ENCODE measurements at places on chromosomes 3 and 15.

- DNase-seq = no peak
Measured at GRCh38 chr15:94004697-94005096, 226.7 kb upstream of the MCTP2 start.

DNA sequence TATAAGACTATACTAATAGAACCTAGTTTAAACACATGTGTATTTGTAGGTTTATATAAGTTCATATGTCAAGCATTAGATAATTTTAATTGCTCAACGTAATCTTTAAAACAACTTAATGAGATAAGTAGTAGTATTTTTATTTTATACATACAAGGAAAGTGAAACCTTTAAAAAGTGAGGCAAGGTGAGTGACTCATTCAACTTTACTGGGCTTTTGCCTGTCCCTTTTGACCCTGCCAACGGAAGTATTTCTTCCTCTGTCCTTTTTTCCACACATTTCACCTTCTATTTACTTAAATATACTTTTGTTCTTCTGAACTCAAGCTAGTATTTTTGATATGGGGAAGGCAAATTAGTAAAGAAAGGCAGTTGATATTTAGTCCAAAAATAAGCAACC lies 78.5 kb downstream of the KBTBD8 start:
- no peak for DNase-seq

DNA sequence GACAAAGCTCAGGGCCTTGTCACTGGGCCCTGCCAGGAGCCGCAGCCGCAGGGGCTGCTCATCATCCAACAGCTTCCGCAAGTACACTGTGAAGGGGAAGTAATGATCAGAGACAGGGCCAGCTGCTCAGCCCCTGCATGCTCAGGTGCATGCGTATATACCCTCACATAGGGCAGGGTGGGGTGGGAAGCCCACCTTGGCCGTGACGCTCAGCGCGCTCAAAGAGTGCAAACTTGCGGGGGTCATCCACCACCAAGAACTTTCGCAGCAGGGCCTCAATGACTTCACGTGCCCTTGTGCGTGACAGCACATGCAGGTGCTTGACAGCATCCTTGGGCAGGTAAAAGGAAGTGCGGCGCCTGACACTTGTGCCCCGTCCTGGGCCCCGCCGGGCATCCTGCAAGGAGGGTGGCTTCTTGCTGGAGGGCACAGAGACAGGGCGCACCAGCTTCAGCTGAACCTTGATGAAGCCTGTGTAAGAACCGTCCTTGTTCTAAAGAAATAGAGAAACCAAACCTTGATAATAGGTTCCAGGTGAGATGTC lies 3.4 kb upstream of the TUSC2 start:
- DNase-seq = no peak

DNA sequence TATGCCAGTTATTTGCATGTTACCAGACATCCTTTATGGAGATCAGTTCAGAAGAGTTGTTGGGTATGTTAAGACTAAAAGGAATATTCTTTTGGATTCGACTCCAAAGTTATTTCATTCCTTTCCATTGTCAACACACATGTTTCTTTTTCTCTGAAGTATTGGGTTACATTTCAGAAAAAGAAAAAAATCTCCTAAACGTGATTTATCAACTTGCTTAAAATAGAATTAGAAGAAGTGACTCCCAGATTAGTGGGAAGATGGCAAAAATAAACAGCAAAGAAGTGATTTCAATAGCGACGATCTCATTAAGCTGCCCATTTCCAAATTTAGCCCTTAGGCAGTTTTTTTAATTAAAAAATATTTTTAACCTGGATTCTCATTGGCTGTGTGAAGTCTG lies 85.4 kb downstream of the TIGIT start:
- DNase-seq = no peak

- no peak for DNase-seq
Measured at GRCh38 chr15:85825719-85826118, 31.0 kb upstream of the KLHL25 start.

- DNase-seq = no peak
Measured at GRCh38 chr3:106629215-106629832, 747.9 kb upstream of the CCDC54 start.

- DNase-seq = no peak
Measured at GRCh38 chr15:77025083-77025901, 30.4 kb downstream of the PSTPIP1 start.

DNA sequence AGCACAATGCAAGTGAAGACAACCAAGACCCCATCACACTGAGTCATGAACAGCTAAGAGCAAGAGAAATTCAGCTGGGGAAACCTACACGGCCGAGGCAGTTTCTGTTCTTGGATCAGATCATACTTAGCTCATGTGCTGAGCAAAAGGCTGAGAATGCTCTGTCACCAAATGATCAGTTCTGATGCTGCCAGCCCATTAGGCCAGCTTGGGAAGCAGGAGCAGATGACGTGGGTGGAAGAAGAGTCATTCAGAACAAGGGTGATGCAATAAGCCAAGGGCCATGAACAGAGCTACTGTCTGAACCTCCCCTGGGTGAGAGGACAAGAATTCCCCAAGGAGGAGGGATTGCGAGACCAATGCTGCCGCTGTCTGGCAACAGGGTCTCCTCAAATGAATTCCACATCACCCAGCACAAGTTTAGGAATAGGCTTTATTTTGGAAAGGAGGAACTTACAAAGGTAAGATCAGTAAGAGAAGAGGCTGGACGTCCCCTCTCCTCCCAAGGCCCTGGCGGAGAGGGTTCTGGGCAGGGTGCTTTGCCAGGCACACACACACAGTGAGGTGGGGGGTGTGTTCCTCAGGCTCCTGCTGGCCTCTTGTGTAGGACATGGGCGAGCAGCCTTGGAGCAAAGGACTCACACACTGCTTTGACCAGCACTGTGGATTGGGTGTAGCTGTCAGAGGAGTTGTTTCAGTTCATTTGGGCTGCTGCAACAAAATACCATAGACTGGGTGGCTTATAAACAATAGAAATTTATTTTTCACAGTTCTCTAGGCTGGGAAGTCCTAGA lies 65.6 kb upstream of the CTXND1 start:
- no peak for DNase-seq

GRCh38 chr3:80770106-80771074 lies 991.1 kb downstream of the GBE1 start:
- DNase-seq = no peak

DNA sequence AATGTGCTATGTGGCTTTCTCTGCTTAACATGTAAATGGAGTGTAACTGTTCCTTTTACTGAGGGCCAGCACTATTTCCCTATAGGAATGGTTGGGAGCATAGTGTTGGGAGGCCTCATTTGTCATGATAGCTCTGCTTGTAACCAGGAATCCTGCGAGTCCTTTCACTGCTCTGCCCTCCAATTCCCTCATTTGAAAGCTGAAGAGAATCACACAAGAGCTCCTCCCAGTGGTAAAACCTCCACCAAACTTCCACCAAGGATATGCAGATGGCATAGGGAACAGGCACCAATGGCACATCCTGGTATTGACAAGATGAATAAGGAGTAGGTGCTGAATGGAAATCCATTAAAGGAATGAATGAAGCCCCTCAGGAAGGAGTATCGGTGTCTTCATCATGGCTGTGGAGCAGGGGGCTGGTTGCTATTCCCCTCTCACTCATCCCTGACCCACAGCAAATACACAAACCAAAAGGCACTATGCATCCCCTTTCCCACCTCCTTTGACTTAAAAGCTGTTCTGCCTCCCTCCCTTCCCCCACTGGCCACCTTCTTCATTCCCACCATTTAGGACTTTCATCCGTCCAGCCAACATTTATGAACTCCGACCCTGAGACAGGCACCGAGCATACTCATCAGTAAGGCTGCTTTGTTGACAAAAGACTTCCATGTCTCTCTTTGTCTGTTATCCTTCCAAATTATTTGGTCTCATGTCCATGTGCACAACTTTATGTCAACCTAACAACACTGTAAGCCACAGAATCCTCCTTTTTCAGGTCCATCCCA lies 560.8 kb downstream of the FOXP1 start:
- no peak for DNase-seq

GRCh38 chr3:194083637-194084224 lies 52.2 kb upstream of the HES1 start:
- DNase-seq = no peak

- peak; percentile 65 for DNase-seq
Measured at GRCh38 chr15:90097475-90097874, 4.8 kb downstream of the IDH2 start.

GRCh38 chr3:23987356-23987755 lies 42.3 kb downstream of the NR1D2 start:
- no peak for DNase-seq

DNA sequence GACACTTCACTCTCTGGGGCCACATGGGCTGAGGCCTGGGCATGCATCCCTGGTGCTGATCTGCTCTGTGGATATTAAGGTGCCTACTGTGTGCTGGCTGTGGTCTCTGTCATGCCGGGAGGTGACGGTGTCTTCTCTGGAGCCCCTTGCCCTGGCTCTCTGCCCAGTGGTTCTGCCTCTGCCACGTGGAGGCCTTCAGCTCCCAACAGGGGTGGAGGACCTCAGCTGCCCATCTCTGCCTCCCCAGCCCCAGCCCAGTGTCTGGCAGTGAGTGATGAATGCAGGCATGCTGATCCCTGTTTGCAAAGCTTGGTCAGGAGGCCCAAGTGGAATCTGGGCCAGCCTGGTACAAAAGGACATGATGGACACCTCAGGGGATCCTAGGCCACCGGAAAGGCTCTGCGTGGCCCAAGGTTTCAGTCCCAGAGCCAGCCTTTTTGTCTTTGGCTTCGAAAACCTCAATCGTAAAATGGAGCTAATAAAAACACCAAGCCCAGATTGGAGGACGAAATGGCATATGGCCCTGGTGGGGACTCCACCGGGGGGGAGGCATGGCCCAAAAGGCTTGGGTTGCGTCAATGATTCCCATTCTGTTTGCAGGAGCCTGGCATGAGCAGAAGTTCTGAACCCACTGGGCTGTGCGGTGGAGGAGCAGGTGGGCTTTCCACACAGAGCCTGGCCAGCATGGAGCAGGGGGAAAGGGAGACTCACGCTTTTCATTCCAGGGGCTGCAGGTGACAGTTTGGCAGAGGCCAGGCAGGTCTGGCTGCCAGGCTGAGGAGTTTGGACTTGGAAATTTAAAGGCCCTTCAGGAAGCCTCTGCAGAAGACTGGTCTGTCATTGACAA lies 54.7 kb upstream of the KLF13 start:
- no peak for DNase-seq
